ENCODE measurements at places on chromosomes 4 and X.

- no peak for DNase-seq
Measured at GRCh38 chrX:29461039-29461438, 754.3 kb upstream of the MAGEB2 start.

DNA sequence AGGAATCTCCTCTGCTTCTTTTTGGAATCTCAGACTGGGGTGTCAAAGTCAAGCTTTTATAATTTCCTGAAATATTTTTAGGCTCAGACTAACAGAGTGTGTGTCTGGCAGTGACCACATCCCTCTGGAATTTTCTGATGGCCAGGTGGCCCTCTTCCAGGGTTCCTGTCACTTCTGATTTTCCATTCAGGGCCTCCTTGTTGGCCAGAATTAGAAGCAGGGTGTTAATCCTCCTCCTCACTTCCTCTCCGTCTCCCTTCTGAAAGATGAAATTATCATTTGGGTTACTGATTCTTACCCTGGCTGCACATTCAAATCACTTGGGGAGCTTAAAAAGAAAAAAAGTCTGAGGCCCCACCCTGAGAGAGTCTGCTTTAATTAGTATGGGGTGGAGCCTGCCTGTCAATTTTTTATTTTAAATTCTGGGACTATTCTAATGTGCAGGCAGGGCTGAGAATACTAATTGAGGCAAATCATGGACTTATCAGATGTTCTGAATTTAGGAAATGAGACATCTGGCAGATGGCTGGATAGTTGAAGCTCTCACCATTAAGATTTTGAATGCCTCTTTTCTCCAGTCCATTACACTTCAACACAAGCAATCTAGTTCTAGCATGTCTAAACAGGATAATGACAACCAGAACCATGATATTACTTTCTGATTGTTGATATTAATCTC lies 43.2 kb downstream of the HAND2 start:
- DNase-seq, result no peak

DNA sequence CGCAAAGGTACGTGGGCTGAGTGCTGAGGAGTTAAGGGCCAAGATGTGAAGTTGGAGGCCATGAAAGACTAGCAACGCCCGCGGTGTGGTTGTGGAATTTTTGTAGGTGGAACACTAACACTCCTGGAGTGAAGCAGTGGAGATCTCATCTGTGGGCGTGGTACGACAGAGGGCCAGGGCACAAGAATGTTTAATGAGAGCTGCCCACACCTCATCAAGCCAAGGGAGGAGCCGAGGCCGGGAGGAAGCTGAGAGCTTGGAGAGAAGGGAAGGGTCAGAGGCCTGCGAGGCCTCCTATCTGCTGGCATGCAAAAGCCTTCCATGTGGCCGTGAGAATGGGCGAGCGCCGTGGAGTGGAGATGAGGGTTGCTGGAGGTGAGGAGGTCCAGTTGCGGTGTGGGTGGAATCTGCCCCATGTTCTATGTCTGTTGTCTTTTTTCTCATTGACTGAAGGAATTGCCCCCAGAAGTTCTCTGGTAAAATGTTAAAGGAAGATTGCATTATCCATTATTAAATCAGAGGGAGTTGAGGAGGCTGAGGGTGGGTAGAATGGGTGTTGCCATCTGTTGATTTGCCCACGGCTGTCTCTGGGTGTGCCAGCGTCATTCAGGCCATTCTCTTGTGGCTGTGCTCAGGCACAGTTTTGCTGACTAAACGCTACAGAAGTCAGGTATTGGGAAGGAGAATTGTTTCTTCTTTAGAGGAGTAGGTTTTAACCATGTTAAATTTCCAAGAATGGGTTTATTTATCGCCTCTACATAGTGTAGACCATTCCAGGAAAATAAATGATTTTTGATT lies 19.8 kb downstream of the SNX25 start:
- no peak for DNase-seq

DNA sequence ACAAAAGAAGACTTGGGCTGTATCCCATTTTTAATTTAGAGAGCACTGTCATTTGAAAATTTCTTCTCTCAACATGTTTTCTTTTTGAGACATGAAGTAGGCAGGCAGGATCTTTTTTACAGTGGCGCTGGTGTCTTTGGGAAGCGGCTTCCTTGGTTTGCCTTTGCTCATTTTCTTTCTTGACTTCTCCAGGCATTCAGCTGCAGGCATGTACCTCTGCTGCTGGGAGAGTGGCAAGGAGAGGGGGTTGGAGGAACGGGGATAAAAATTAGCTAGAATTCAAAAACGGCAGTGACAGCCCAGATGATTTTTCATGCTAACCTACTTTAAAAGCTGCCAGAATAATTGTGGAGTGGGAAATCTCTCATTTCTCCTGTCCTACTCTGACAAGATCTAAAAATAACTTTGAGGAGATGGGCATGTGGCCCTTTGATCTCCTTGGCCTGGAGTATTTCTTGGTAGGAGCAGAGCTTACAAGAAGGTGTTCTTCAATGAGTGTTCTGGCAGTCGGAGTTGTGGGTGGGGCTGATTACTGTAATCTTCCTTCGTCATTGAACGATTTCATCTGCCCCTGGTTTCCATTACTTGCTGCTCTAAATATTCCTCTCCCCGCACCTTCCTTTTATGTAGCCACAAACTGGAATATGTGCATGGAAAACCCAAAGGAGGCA lies 54.8 kb downstream of the TBL1X start:
- DNase-seq, result no peak

DNA sequence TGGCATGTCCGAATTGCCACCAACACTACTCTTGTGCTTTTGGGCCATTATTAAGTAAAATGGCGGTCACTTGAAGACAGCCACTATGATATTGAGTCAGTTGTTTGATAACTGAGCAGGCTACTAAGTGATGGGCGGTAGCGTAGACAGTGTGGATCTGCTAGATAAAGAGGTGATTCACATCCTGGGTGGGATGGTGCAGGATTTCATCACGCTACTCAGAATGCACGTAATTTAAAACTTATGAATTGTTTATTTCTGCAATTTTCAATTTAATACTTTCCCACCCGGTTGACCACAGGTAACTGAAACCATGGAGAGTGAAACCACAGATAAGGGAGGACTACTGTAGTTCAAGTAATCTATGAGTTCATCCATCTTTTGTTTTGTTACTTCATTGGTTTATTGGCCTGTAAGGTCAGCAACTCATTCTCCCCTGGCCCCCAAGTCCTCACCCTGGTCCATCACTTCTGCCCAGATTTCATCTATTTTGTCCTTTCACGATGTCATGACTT lies 2.9 kb downstream of the ARAF start:
- DNase-seq, result no peak

- no peak for DNase-seq
Measured at GRCh38 chr4:12499693-12500092, 984.4 kb downstream of the RAB28 start.

GRCh38 chrX:120857240-120857639 lies 18.4 kb downstream of the CT47B1 start:
- DNase-seq, result no peak

DNA sequence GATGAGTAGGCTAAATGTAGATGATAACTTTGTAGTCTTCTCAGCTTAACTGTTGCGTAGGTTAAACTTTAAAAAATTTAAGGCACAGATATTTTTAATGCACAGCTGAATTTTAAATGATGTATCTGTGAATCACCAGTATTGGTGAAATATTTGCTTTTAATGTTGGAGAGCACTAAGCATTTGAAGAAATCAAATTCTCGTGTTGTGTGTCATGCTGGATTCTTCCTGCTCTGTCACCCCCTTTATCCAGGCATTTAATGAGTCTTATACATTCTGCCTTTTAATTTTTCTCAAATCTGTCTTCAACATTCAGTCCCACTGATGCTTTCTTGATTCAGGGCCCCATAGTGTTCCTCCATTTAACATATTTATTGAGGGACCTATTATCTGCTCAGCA lies 76.7 kb downstream of the SLC4A4 start:
- no peak for DNase-seq

DNA sequence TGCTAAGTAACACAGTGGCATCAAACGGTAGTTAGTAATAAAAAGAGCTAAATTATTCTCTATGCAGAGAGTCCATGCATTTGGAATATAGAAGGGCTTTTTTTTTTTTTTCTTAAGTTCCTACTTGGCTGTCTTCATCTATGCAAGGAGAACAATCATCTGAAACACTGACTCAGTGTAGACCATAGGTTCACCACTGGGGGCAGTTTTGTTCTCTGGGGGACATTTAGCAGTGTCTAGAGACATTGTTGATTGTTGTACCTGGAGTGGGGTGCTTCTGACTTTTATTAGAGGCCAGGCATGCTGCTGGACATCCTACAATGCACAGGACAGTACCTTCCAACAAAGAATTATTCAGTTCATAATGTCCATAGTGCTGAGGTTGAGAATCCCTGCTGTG lies 41.2 kb downstream of the TMA16 start:
- no peak for DNase-seq

GRCh38 chr4:54658252-54659093 lies 716 bp downstream of the KIT start:
- DNase-seq, result no peak

- no peak for DNase-seq
Measured at GRCh38 chr4:82528868-82529267, 32.9 kb downstream of the TMEM150C start.

DNA sequence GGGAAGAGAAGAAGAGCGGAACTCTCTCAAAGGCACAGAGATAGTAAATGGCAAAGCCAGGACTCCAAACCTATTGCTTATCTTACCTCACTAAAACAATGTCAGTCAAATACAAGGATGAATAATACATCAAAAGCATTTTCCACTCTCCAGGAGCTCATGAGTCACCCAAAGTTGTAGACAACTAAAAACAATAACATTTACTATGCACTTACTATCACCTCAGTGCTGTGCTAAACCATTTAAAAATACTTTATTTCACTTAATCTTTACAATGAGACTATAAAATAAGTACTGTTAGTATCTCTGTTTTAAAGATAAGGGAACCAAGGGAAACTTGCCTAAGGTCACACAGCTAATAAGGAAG lies 163.2 kb upstream of the SPANXC start:
- DNase-seq, result no peak

- no peak for DNase-seq
Measured at GRCh38 chrX:152876931-152877840, 20.7 kb upstream of the ZNF185 start.

DNA sequence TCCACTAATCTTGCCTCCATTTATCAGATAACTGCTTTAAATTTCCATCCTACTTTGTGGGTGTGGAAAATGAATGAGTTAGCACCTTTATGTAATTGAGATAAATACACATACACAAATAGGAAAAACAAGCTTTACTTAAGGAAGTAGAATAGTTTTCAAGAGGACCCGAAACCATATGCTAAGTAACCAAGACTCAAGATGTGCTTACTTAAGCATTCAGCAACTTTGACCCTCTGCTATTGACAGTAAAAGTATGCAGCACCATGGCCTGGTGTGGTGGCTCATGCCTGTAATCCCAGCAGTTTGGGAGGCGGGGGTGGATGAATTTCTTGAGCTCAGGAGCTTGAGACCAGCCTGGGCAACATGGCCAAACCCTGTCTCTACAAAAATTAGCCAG lies 29.9 kb downstream of the RNF175 start:
- no peak for DNase-seq

- no peak for DNase-seq
Measured at GRCh38 chrX:69070949-69071650, 94.2 kb downstream of the PJA1 start.

- DNase-seq, result no peak
Measured at GRCh38 chr4:53637348-53637747, 46.1 kb upstream of the LNX1 start.

- no peak for DNase-seq
Measured at GRCh38 chrX:69268611-69269010, 103.4 kb upstream of the PJA1 start.

GRCh38 chr4:102758241-102759160 lies 2.3 kb downstream of the MANBA start:
- DNase-seq, result no peak

DNA sequence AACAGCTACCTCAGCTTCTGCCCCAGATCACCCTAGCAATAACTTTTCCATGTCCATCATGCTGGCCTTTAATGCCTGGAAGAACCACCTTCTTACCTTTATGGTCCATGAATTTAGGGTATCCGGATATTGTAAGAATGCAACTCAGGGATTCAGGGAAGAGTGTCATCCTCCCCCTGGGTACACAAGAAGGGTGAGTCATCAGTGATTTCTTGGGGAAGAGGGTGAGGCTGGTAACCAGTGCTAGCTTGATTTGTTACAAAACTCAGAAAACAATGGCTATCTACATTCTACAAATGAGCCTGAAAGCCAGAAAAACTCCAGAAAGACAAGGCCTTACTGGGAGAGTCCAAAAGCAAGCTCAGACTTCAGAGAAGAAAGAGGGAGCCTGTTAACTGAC lies 10.4 kb upstream of the NALF2 start:
- no peak for DNase-seq

DNA sequence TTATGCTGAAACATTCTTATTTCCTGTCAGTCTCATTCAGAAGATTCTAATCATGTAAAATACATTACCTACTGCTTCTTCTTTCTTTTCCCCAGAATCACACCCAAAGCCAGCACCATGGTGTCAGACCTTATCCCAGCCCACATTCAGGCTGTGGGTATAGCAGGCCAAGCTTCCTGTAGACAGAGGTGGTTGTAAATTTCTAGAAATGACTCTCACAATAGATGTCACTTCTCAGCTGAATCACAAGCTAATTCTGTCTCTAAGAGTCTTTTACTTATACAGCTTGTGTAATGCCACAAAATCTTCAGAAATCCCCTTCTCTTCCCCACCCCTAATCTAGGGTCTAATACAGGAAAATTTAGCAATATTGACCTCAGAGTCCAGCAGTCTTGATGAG lies 239.6 kb downstream of the PARM1 start:
- no peak for DNase-seq

DNA sequence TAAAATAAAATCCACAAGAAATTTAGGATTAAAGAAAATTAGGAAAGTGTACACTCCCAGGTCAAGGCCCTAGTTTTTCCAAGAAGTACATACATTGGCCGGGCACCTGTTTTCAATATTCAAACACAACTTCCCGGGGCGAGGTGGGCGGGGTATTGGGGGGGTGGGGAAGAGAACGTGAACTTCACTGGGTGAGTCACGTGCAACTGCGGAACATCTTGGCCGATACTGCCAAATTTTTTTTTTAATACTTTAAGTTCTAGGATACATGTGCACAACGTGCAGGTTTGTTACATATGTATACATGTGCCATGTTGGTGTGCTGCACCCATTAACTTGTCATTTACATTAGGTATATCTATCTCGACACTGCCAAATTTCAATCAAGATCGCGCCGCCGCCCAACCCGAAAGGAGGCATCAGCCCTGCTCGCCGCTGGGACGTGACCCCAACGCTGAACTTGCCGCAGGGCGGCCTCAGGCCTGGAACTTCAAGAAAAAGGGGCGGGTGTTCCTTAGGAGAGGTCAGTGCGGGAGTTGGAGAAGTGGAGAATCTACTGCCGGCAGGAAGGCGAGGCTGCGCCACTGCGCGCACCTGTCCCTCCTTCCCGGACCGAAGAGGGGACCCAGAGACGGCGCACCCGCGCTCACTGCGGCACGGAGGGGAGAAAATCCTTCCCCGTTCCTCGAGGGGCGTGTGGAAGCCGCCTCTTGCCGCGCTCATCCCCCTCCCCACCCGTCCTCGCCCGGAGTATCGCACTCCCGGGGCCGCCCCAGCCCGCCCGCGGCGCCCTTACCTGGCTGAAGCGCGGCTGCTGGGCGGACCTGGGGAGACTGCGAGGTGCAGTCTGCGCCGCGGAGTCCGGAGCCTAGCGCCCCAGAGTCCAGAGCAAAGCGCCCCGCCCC lies at the start of gene TEC:
TSS of gene TEC (minus strand) at position 883 of the 905 bp plus-strand sequence. CDS start 41,224 bp downstream, outside the sequence.
- DNase-seq, result peak; percentile 14
